ENCODE measurements at places on chromosomes 5 and 9.

- H3K27ac ChIP-seq = no peak overlapping the region
- no peaks in the 10 kb centered on the region for H3K4me1 ChIP-seq
- no peak for DNase-seq
- no peaks in the 10 kb centered on the region for H3K36me3 ChIP-seq
These were observed 487.0 kb downstream of the MTRR start for GRCh38 chr5:8355981-8356380.

GRCh38 chr9:17135295-17136160 is 688 bp downstream of the CNTLN start:
- H3K27me3 ChIP-seq = no peaks in the 10 kb centered on the region
- DNase-seq = peak; percentile 80
- no peaks in the 10 kb centered on the region for H3K4me1 ChIP-seq
- no peaks in the 10 kb centered on the region for H3K36me3 ChIP-seq
- H3K4me3 ChIP-seq = peak overlapping the region; percentile 96
- H3K27ac ChIP-seq = peak overlapping the region; percentile 92

DNA sequence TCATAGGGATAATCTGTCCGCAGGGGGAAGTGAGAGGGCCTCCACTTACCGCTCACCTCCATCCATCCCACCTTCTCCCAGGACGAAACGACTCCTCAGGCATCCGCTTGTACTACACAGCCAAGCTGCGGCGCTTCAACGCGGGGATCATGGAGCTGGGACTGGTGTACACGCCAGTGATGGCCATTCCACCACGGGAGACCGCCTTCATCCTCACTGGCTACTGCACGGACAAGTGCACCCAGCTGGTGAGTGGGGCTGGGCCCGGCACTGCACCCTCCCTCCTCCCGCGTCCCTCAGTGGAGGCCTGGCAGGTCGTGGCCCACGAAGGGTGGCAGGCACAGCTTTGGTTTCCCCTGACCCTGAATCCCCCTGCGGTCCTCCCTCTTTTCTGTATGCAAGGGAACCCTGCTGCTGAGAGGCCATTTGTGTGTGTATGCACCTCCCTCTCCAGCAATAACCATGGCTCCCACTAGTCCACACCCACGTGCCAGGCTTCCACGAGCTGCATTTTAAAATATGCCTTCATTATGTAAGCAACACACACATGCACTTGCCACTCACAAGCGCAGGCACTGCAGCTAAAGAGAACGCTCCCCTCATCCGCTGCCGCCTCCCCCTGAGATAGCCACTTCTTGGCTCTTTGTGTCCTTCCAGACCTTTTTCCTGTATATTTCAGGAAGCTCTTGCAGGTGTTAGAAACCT is 11.8 kb downstream of the DBH start:
- no peaks in the 10 kb centered on the region for H3K4me1 ChIP-seq
- H3K27ac ChIP-seq = no peak overlapping the region
- no peak overlapping the region for H3K4me3 ChIP-seq
- peaks cover 15% of the 10 kb centered on the region for H3K27me3 ChIP-seq
- DNase-seq = no peak

- H3K4me1 ChIP-seq = no peaks in the 10 kb centered on the region
- peaks cover 30% of the 10 kb centered on the region for H3K27me3 ChIP-seq
- H3K4me3 ChIP-seq = no peak overlapping the region
- H3K27ac ChIP-seq = no peak overlapping the region
- H3K36me3 ChIP-seq = no peaks in the 10 kb centered on the region
These were observed 3.9 kb upstream of the LCN9 start for GRCh38 chr9:135659252-135659651.

DNA sequence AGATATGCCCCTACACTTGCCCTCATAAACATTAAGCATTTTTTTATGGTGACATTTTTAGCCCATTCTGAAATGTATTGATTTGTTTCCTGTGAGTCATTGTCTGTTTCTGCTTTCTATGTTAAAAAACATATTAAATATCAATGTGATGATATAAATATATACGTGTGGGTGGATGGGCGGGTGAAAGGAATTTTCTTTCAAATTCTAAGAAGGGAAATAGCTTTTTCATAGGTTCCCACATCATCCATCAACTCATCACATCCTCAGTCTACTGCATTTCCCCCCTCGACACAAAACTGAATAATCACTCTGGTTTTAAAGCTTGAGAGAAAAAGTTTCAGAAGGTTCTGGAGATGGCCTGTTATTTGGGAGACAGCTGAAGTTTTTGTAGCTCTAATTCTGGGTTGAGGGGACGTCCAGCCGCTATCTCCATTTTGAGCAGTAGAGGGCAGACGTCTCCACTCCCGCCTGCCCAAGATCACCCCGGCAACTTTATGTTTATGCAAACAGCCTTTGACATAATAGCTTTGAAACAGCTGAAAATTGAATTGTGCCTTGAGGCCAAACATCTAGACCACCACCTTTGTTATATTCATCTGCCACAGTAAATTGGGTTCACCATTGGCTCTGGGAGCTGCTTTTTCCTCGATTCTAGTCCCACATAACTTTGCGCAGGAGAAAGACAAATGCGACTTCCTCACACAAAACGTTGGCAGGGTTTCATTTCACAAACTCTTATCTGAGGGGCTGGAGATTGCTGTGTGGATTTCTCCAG is 216.2 kb upstream of the CLINT1 start:
- H3K4me1 ChIP-seq = no peaks in the 10 kb centered on the region
- no peaks in the 10 kb centered on the region for H3K36me3 ChIP-seq
- no peaks in the 10 kb centered on the region for H3K27me3 ChIP-seq
- DNase-seq = peak; percentile 77

GRCh38 chr5:128225245-128226030 is 141.9 kb downstream of the SLC12A2 start:
- no peak overlapping the region for H3K4me3 ChIP-seq
- H3K4me1 ChIP-seq = peaks cover 13% of the 10 kb centered on the region
- H3K27ac ChIP-seq = no peak overlapping the region
- DNase-seq = no peak
- no peaks in the 10 kb centered on the region for H3K27me3 ChIP-seq
- H3K36me3 ChIP-seq = no peaks in the 10 kb centered on the region

DNA sequence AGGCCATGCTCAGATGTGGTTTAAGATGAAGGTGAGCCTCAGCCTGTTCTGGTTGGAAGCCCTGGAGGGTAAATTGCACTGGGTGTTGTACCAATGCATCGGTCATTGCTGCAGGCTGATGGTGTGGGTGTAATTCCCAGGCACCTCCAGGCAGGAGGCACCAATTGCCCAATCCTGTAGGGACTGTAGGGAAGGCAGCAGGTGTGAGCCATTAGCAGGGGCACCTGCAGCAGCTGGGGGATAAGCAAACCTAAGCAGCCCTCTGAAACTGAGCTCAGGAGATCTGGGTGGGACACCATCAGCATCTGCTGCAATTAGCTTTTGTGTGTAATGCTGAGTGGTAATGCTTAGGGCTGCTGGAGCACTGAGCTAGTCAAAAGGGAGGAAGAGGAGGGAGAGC is 190.1 kb upstream of the TBC1D2 start:
- H3K27ac ChIP-seq = no peak overlapping the region
- H3K36me3 ChIP-seq = no peaks in the 10 kb centered on the region
- H3K27me3 ChIP-seq = no peaks in the 10 kb centered on the region
- no peaks in the 10 kb centered on the region for H3K4me1 ChIP-seq
- DNase-seq = no peak

GRCh38 chr5:95272316-95272929 is 12.5 kb downstream of the MCTP1 start:
- H3K4me1 ChIP-seq = no peaks in the 10 kb centered on the region
- H3K36me3 ChIP-seq = no peaks in the 10 kb centered on the region

DNA sequence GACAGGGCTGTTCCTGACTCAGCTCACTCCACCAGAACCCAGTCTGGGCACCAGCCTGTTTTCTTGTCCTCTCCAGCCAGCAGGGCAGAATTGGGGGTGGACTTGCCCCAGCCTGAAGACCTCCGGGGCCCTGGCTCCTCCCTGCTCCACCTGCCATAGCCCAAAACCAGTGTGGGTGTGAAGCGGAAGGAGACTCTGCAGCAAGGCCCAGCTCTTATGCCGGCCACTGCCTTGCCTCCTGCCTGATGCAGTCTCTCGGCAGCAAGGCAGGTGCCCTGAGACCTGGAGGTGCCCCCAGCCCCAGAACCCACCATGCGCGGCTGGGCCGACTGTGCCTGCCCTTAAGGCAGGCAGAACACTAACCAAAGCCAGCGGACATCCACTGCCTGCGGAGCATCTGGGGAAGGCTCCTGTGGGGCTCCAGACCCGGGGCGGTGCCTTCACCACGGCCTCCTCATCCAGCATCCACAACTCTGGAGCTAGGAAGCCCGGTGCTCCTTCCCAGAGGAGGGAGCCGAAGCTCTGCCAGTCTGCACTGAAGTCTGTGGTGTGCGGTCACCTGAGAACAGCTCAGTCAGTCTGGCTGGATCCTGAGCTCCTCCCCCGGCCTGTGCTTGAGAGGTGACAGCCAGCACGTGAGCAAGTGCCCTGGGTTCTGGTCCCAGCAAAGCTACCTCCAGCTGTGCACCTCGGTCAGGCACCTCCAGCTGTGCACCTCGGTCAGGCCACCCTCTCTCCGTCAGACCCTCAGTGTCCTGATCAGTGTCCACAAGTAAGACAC is 116.7 kb downstream of the ADAMTS2 start:
- H3K4me1 ChIP-seq = no peaks in the 10 kb centered on the region
- no peak overlapping the region for H3K27ac ChIP-seq

DNA sequence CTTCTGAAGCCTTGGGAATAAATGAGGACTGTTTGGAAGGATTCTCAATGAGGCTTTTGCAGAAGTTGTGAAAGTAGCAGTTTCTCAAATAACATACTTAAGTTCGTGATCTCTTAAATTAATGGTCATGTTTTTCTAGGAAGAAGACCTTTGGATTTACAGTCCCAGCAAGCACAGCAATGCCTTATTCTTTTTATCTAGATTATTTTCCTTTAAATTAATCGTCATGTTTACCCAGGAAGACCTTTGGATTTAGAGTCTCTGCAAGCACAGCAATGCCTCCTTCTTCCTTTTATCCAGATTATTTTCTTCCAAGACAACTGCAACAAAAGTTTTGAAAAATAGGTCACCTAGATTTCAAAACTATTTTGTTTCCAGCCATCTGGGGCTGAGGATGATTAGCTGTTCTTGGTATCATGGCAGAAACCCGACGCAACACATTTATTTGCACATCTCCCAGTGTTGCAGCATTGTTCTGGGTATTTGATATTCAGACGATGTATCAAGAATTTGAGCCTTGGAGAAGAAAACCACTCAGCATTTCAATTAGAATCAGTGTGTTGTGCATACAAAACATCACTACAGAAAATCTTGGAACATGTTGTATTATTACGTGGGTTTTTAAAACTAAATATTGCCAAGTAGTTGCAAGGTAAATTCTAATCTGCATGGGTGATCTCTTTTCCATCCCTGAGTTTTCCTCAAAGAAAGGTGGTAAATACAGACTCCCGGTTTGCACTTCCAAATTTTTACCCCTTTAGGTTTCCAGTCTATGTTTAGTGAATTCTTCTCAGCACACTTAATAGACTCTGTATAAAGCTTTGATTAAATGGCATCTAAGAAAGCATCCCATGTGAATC is 50.9 kb downstream of the JAKMIP2 start:
- H3K27ac ChIP-seq = no peak overlapping the region
- no peak for DNase-seq
- H3K4me3 ChIP-seq = no peak overlapping the region
- no peaks in the 10 kb centered on the region for H3K36me3 ChIP-seq
- H3K27me3 ChIP-seq = no peaks in the 10 kb centered on the region
- no peaks in the 10 kb centered on the region for H3K4me1 ChIP-seq

GRCh38 chr9:19180991-19181390 is 49.5 kb upstream of the DENND4C start:
- no peaks in the 10 kb centered on the region for H3K27me3 ChIP-seq
- no peak for DNase-seq
- peaks cover 27% of the 10 kb centered on the region for H3K4me1 ChIP-seq
- H3K36me3 ChIP-seq = no peaks in the 10 kb centered on the region
- no peak overlapping the region for H3K4me3 ChIP-seq

- H3K36me3 ChIP-seq = no peaks in the 10 kb centered on the region
- no peak overlapping the region for H3K4me3 ChIP-seq
These were observed 63.7 kb upstream of the FANCC start for GRCh38 chr9:95381221-95381620.

DNA sequence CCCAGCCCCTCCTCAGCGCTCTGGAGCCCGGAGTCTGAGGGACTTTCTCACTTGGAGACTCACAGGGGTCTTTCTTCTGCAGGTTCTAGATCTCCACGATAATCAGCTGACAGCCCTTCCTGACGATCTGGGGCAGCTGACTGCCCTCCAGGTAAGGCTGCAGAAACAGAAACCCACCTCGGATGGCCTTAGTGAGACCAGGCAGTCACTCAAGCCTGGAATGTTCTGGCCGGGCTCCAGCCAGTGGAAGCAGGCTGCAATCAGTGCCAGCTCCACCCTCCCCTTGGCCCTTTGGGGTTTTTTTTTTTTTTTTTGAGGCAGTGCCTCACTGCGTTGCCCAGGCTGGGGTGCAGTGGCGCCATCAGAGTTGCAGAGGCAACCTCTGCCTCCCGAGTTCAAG is 7.6 kb downstream of the LRSAM1 start:
- peaks cover 55% of the 10 kb centered on the region for H3K36me3 ChIP-seq
- DNase-seq = no peak
- no peak overlapping the region for H3K4me3 ChIP-seq

DNA sequence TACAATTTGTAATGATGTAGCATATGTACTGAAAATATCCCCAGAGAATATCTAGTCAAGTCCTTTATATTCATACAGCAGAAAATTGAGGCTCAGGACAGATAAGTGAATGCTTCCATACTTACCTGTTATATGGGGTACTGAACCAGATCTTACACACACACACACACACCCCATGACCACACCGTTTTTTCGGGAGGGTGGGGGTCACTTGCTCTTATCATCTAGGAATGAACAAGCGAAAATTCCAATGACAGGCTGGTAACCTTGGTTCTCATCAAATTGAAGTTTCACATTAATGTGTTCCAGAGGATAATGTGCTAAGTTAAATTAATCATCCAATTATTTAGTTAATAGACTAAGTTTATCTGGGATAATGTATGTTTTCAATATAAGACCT is 48.8 kb downstream of the ARL15 start:
- no peaks in the 10 kb centered on the region for H3K36me3 ChIP-seq
- H3K4me1 ChIP-seq = no peaks in the 10 kb centered on the region
- no peaks in the 10 kb centered on the region for H3K27me3 ChIP-seq
- no peak for DNase-seq
- H3K27ac ChIP-seq = no peak overlapping the region

DNA sequence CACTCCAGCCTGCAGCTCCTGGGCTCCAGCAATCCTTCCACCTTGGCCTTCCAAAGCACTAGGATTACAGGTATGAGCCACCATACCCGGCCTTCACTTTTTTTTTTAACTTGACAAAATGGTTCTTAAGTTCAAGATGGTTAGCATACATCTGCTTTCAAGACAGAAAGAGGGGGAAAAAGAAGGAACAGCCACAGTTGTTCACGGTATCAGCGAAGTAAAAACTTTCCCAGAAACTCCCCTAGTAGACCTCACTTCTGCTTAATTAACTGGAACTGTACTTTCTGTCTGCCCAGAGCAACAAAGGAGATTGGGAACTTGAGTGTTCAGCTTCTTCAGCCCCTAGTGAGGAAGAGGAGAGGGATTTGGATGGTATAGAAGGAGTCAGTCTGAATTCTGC is 116.7 kb downstream of the UGCG start:
- no peak overlapping the region for H3K4me3 ChIP-seq
- DNase-seq = no peak
- H3K27ac ChIP-seq = peak overlapping the region; percentile 86
- H3K27me3 ChIP-seq = no peaks in the 10 kb centered on the region
- H3K4me1 ChIP-seq = no peaks in the 10 kb centered on the region
- H3K36me3 ChIP-seq = no peaks in the 10 kb centered on the region

Data from sigmoid colon (tissue), 7 donors.